Glutamatergic neuron (in vitro differentiated cells): ENCODE measurements at places on chromosomes 1 and 21.

- H3K36me3 ChIP-seq, result no peaks in the 10 kb centered on the region
- no peak overlapping the region for H3K4me3 ChIP-seq
- DNase-seq, result peak; percentile 17
- no peak overlapping the region for H3K27ac ChIP-seq
- H3K27me3 ChIP-seq, result no peaks in the 10 kb centered on the region
- no peaks in the 10 kb centered on the region for H3K4me1 ChIP-seq
Measured at GRCh38 chr21:46116189-46116775, 18.4 kb downstream of the COL6A2 start.

DNA sequence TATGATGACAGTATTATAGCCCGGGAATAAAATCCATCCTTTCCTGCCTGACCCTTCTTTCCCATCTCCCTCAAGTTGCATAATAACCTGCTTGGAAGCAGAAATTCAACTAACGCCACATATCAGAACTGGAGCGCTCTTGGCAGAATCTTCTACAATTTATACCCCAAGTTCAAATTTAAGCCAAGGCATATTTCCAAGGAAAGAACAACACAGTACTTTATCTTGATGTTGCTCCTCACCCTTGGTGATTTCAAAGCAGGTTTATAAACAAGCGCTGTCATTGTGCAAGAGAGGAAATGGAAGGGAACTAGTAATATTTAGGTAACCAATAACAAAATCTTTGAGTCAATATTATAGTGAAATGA is 38.0 kb upstream of the PTGFRN start:
- DNase-seq, result no peak
- H3K36me3 ChIP-seq, result peaks cover 7% of the 10 kb centered on the region
- H3K4me3 ChIP-seq, result no peak overlapping the region
- no peaks in the 10 kb centered on the region for H3K27me3 ChIP-seq
- no peak overlapping the region for H3K27ac ChIP-seq
- peaks cover 13% of the 10 kb centered on the region for H3K4me1 ChIP-seq

DNA sequence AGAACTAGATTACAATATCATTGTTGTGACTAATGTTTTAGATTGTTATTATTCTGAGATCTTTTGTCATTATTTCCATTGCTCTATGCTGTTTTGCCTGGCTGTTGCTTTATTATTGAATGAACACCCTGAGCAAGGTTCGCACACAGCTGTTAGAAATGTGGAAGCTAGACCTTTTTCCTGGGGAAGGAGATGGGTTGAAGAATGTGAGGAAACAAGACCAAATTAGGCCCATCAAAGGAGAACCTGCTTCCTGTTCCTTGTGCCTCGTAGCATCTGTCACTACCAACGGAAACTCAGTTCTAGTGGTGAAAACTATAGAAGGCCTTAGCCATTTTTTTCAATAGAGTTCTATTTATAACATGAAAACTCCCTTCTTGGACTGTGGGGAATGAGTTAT is 68.7 kb downstream of the RGL1 start:
- H3K4me3 ChIP-seq, result no peak overlapping the region
- peaks cover 6% of the 10 kb centered on the region for H3K4me1 ChIP-seq
- H3K27me3 ChIP-seq, result no peaks in the 10 kb centered on the region
- DNase-seq, result no peak
- no peak overlapping the region for H3K27ac ChIP-seq

DNA sequence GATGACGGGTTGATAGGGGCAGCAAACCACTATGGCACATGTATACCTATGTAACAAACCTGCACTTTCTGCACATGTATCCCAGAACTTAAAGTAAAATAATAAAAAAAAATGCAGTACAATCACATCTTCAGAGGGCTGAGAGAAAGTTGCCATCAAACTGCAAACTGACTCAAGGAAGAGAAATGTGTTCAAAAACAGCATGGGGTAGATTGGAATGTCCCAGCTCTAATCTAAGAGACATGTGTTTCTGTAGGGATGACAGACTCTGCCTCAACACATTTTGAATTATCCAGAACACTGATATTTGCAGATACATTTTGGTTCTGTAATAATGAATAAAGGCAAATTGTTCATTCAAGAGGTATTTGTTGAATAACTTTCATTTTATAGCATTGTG is 171.2 kb upstream of the RUNX1 start:
- H3K4me1 ChIP-seq, result no peaks in the 10 kb centered on the region
- no peak for DNase-seq
- H3K27ac ChIP-seq, result no peak overlapping the region
- no peaks in the 10 kb centered on the region for H3K27me3 ChIP-seq
- H3K36me3 ChIP-seq, result no peaks in the 10 kb centered on the region

GRCh38 chr1:68819190-68819829 is 322.4 kb upstream of the DEPDC1 start:
- no peak overlapping the region for H3K4me3 ChIP-seq
- H3K36me3 ChIP-seq, result no peaks in the 10 kb centered on the region
- peaks cover under 1% of the 10 kb centered on the region for H3K4me1 ChIP-seq
- peaks cover 3% of the 10 kb centered on the region for H3K27me3 ChIP-seq
- no peak overlapping the region for H3K27ac ChIP-seq
- no peak for DNase-seq
